Activated T-helper 2 cell treated with anti-CD3 and anti-CD28 coated beads, Interferon-gamma antibody, Interleukin-2, Interleukin-4, amounts not matched to agents 10 μg/mL and 5 μg/mL and 100 μg/mL, durations not matched to agents 14 hours and 24 hours and 36 hours (primary cell): ENCODE measurements at places on chromosomes 1 and 21.

- no peak for DNase-seq
Measured at GRCh38 chr1:182625719-182626504, 21.7 kb upstream of the RGS16 start.

DNA sequence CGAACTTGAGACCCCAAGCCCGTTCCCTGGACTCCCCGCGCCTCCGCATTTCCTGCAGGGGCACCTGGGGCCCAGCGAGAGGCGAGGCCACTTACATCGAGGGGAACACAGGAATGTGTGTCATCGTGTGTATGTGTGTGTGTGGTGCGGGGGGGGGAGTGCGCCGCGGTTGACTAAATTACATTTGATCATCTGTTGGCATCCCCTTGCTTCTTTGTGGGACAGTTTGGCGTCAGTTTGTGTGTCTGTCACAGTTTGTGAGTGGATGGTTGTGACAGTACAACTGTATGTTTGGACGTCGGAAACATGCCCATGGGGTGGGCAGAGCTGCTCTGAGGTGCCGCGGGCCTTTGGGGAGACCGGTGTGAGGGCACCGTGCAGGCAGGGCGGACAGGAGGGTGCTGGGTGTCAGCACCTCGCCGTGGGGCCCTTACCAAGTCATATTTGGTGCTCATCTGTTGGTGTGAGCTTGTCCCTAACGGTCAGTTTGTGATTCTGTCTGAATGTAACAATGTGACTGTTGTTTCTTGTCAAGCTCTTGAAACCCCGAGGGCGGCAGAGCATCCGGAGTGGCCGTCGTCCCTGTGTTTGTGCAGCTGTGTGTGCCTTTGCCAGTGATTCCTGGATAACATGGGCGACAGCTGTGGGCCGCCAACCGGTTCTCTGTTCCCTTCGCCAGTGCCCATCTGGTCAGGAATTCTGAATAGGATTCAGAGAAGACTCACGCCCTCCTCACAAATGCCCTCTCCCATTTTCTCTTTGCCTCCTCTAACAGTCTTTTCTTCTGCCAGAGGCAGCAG, 899 bp downstream of the OPRD1 start:
- DNase-seq = no peak

- DNase-seq = no peak
Measured at GRCh38 chr1:27523337-27524020, 33.5 kb upstream of the WASF2 start.

- no peak for DNase-seq
Measured at GRCh38 chr21:35989138-35989735, 71.1 kb downstream of the SETD4 start.

- no peak for DNase-seq
Measured at GRCh38 chr1:181438013-181438412, 45.3 kb upstream of the CACNA1E start.

GRCh38 chr1:152162792-152163463, 3.9 kb upstream of the RPTN start:
- DNase-seq = no peak

- no peak for DNase-seq
Measured at GRCh38 chr1:178594133-178594532, 81.2 kb downstream of the TEX35 start.

- no peak for DNase-seq
Measured at GRCh38 chr1:114585231-114585630, 3.8 kb upstream of the BCAS2 start.

DNA sequence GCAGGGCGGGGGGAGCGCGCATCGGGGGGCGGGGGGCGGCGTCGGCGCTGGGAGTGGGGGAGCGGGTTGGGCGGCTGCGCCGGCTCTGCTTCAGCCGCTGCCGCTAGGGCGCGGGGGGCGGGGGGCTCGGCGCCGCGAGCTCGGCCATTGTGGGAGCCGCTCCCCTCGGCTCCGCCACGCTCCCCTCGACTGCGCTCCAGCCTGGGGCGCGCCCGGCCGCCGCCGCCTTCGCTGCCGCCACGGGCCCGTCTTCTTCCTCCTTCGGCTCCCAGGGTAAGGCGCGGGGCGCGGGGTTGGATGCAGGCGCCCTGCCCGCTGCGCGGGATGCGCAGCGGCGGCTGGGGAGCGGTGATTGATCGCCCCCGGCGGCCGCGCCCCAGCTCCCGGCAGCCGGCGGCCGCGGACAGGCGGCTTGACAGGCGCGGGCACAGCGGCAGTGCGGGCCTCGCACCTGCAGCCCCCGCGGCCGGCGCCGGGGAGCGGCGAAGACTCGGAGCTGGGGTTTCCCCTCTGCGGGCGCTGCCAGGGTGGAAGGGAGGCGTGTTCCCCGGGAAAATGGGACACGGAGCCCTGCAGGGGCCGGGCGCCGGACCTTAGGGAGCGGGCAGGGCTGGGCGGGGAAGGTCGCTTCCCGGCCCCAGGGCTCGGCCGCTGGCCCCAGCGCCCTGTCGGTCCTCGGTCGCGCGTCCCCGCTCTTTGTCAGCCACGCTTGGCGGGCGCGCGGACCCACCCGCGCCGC, 55.3 kb downstream of the NDUFS5 start:
- no peak for DNase-seq

DNA sequence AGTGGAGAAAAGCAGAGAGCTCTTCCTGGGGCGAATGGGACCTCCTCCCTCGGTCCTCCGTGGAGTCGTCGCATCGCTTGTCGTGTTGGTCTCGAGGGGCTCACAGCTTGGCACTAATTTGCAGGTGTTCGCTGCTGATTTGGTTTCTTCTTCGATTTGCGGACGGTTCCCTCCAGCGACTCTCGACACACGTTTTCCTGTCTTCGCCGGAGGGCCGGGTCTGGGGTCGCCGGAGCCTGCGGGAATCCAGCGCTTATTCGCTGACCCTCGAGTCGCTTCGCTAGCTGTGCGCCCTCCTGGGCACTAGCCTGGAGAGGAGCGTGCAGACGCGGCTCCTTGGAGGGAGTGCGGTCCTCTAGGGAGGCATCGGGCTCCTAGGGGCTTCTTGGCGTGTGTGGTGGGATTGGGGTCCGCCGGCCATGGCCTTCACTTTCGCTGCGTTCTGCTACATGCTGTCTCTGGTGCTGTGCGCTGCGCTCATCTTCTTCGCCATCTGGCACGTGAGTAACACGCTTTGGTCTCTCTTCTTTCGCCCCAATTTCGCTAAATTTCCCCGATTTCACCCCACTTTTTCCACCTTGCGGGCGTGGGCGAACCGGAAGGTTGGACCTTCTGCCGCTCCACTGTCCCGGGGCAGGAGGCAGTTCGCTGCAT, 766 bp downstream of the CNIH3 start:
- DNase-seq = no peak
